ENCODE measurements at places on chromosomes 11 and 22. TPM values are rescaled to one million over a fixed set of nuclear protein-coding genes. Genes with fewer than 3 reads are reported as not detected.
A peak's percentile ranks its signal among the peaks of the same experiment; 100 is the strongest.

- no peak for ATAC-seq
These were observed 135.0 kb downstream of the CSNK2A3 start for GRCh38 chr11:11217929-11218628.

DNA sequence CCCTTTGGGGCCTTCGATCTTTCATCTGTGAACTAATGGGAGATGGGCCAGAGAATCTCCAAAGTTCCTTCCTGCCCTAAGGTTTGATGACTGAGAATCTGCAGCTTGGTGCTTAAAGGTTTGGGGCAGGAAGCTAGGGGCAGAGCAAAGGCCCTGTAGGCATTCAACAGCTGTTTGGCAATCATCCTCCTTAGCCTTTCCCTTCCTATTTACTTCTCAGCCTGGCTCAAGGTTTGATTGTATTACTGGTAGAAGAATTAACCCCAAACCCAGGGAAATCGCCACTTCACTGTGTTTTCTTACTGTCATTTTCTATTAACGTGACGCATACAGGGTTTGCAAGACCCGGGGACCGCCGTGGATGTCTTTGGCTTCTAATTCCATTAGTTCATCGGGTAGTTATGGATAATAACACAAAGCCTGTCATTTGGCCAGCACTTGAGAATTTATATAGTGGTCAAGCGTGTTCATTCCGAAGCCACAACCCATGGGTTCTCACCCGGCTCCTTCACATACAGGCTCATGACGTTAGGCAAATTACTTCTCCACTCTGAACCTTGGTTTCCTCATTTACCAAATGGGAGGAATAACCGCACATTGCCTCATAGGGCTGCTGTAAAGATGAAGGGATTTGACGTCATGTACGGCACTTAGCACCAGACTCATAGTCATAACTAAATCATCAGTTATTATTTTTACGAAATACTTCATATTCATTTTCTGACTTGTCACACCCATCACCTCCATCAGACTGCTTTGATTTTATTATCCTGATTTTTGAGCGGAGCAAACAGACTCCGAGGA is 158.1 kb downstream of the FBXO7 start:
- no peak for ATAC-seq

DNA sequence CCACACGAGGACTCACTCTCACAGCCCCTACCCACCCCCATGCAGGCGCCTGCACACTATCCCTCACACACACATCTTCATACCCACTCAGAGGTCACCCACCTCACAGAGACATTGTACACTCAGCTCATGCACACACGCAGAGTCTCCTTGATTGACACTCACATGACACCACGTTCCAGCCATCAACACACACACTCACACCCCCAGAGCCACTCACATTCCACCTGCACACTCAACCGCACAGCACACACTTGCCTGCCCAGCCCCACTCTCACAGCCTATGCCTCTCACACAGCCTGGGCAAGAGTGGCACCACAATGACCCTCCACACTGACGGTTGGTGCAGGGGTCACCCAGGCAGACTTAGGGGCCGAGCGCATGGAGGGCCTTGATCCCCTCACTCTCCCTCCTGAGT is 2.2 kb downstream of the SPI1 start:
- ATAC-seq, result no peak

GRCh38 chr11:118133816-118134215 is 18.8 kb downstream of the SCN4B start:
- no peak for ATAC-seq

DNA sequence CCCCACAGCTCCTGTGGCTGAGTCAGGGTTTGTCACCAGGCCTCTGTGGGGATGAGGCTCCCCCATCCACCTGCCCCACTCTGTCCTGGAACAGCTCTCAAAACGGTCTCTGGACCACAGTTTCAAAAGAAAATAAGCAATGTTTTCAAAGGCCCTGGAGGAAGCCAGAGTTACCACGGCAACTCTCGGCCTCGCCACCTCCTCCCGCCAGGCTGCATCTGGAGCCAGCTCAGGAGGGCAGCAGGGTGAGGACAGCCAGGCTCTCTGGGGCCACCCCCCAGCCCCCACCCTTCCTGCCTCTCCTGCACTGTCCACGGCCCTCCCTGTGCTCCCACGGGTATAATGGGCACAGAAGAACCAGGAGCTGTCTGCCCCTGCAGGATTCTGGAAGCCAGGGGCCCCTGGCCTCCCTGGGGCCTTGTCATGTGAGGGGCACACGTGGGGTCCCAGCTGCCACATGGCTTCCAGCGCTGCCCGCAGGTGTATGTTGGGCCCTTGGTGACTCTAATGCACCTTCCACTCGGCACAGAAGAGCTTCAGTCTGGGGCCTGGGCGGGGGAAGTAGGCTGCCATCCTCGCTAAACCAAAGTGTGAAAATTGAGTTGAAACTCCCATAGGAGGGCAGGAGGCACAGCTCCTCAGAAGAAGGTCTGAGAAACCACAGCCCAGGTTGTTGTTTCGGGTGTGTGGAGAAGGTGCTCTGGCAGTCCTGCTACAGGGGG is 10.3 kb downstream of the CD81 start:
- peak; percentile 75 for ATAC-seq

The OOSP4A gene
- total RNA-seq, result not detected

- no peak for ATAC-seq
These were observed 28.1 kb upstream of the NXPE4 start for GRCh38 chr11:114623720-114624119.

DNA sequence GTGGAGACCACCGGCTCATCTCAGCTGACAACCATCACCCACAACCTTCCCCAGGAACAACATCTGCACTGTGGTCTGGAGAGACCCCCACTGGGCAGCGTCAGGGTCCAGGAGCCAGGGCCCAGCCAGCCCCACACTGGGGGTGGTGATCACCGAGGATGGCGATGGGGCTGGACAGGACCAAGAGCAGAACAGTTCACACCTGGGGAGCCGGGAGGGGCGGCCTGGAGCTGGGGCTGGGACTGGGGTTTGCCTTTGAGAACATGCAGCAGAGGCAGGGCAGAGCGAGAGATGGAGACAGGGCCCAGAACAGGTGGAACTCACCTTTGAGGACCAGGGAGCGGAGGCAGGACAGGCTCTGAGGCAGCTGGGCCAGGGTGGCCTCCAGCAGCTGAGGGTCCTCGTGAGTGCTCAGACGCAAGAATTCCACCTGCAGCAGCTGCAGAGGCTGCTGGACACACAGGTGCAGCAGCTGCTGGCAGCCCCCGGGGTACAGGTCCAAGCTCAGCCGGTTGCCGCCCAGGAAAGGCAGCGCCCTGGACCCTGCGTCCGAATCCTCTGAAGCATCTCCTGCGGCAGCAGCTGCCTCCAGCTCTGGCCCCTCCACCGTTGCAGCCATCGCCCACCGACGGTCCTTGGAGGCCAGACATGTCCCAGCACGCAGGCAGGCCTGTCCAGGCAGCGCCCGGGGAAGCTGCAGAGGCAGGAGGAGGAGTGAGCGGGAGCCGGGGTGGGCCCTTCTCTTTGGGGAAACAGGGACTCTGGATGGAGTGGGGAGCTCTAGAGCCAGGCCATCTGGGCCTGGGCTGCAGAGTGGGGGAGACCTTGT is 1.0 kb downstream of the PIDD1 start:
- ATAC-seq, result no peak

DNA sequence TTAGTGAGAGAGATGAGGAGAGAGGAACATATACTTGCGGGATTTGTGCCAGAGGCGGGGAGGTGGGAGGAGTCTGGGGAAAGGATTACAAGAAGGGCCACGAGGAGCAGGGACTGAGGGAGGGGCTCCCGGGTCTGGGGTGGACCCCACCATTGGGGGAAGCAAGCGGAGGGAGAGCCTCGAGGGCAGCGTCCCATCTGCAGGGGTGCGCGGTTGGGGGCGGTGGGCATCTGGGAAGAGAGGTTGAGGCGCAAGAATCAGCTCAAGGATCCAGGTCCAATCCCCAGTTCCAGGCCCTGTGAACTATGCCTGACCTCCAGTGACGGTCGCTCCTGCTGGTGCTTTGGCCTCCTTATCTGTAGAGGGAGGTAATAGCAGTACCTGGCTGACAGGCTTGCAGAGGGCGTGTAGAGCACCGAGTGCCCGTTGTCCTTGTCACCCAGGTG is 38.0 kb downstream of the ADAMTS15 start:
- ATAC-seq, result no peak

The MPST gene
- total RNA-seq, result 41.6 TPM

DNA sequence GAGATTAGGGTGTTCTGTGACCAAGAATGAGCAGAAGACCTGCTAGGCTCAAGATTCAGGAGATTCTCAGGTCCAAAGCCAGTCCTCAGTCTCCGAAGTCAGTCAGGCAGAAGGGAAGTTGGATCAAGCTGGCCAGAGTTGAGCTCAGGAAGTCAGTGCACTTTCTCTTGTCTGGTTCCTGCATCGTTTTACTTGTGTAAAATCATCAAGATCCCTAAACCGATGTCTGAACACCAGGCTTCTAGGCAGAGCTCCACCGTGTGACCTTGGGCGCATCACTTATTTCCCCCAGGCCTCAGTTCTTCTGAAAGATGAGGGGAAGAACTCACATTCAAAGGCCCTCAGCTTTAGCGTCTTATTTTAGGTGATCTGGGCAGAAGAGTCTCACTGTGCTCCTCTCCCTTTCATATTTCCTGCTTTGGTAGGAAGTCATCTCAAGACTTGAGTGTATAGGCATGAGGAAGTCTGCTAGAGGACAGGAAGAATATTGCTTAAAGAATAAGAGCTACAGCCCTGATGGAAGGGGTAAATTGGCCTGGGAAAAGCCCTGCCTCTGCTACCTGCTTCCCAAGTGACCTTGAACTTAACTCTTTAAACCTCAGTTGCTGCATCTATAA is 20.2 kb downstream of the NF2 start:
- ATAC-seq, result peak; percentile 34

The MS4A4A gene
- not detected for total RNA-seq

The ADAMTS8 gene
- total RNA-seq, result not detected

- no peak for ATAC-seq
These were observed 814.0 kb downstream of the BRD1 start for GRCh38 chr22:49013707-49014106.

- ATAC-seq, result peak; percentile 57
These were observed 34.0 kb downstream of the IRAG1 start for GRCh38 chr11:10659339-10660216.

The TMPRSS13 gene
- total RNA-seq, result 0.61 TPM

GRCh38 chr11:78429660-78430059 is 12.0 kb upstream of the GAB2 start:
- no peak for ATAC-seq

GRCh38 chr11:128716661-128717210 is 22.9 kb downstream of the FLI1 start:
- ATAC-seq, result peak; percentile 75

DNA sequence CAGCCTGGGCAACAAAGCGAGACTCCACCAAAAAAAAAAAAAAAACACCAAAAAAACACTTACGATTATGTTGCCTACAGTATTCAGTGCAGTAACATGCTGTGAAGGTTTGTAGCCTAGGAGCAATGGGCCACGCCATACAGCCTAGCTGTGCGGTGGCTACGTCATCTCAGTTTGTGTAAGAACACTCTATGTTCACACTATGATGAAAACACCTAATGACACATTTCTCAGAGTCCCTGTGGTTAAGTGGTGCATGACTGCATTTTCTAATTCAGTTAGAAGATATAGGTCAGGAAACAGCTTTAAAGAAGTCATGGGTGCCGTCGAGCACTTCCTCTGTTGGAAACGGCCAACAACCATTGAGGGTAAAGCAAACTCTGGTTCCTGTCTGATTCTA is 75.7 kb upstream of the ANO1 start:
- ATAC-seq, result peak; percentile 100

DNA sequence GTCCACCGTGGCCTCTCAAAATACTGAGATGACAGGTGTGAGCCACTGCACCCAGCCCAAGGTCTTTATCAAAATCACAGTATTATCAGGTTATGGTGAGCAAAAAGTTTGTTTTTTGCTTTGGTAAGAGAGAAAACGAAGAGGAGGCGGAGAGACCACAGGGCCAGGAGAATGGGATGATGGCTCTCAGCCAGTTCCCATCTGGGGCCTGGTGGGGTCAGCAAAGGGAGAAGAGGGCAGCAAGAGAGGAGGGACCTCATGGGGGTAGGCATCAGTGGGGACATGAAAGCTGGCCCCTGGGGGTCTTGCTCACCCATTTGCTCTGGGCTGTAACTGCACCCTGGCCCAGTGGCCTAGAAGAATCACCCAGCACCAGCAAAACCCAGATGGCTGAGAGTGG is 190.2 kb downstream of the SHANK2 start:
- ATAC-seq, result no peak

The MMP3 gene
- not detected for total RNA-seq

The MYOD1 gene
- not detected for total RNA-seq

The PRODH gene
- total RNA-seq, result 1.1 TPM

- ATAC-seq, result no peak
These were observed 542.7 kb upstream of the LUZP2 start for GRCh38 chr11:23953951-23954710.

GRCh38 chr11:81005595-81005994 is 1564.8 kb upstream of the TENM4 start:
- no peak for ATAC-seq

- ATAC-seq, result peak; percentile 66
These were observed 47.2 kb upstream of the CEP295 start for GRCh38 chr11:93614173-93614722.

The RASSF10 gene
- total RNA-seq, result not detected

- no peak for ATAC-seq
These were observed 166.3 kb upstream of the ZC3H12C start for GRCh38 chr11:109926941-109927340.

The HBG1 gene
- total RNA-seq, result not detected

- ATAC-seq, result no peak
These were observed 453.1 kb downstream of the SOX6 start for GRCh38 chr11:15903246-15903645.

DNA sequence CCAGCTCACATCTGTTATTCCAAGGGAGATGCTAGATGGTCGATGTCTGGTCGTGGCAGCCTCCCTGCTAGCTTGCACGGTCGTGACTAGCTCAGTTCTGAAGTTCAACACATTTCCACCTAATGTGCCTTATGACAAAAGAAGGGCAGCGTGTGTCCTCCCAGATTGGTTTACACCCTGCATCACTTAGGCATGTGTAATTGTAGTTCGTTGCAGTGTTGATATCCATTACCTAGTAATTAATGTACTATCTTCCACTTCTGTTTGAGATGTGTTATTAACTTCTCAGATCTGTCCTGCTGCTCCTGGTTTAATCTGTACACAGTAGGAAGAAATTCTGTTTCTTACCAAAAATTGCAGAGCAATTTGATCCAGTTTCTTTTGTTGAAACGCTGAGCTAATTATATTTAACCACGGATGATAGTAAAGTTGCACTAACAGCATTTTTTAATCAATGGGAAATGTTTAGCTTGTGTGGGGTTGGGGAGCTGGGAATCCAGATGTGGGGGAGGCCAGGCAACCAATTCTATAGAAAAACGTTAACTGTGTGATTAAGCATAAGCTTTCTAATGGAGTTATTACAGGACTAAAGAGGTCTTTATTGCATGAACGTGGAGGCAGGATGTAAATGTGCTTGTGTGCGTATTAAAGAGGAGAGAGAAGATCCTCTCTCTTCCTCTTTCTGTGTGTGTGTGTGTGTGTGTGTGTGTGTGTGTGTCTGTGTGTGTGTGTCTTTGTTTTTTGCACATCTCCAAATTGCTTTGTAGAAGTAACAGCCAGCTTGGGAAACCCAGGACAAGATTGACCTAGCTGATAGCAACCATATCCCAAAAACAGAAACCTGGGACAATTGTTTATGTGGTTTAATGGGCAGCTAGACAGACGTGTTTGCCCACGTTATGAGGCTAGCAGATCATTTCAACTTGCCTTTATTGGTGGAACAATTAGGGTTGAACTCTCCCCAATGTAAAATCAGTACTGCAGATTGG is 145.7 kb upstream of the TTC12 start:
- no peak for ATAC-seq

- no peak for ATAC-seq
These were observed 200.3 kb downstream of the MYO18B start for GRCh38 chr22:25942115-25942855.

Measured in activated T-helper 17 cell treated with anti-CD3 and anti-CD28 coated beads, Interleukin-2, amount 50 U/mL, for 72 hours (primary cell).